ENCODE measurements at places on chromosomes 16 and 17.

DNA sequence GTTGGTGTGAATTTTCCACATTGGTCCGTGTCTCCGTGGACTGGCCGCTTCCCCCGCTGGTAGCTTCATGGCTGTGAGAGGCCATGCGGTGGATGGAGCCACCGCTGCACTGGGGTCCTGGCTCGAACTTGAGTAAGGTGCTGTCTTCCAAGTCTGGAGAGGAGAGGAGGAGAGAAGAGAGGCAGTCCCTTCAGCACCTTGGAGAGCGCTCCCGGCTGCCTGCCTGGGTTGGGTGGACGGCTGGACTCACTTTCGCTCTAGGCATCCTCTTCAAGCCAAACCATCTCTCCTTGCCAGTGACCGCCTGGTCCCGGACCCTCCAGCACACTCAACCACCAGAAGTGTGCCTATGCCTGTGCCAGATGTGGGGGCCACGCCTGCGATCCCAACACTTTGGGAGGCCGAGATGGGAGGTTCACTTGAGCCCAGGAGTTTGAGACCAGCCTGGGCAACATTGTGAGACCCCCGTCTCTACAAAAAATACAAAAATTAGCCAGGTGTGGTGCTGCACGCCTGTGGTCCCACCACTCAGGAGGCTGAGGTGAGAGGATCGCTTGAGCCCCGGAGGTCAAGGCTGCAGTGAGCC is 6.2 kb downstream of the JPH3 start:
- peak; percentile 82 for DNase-seq

DNA sequence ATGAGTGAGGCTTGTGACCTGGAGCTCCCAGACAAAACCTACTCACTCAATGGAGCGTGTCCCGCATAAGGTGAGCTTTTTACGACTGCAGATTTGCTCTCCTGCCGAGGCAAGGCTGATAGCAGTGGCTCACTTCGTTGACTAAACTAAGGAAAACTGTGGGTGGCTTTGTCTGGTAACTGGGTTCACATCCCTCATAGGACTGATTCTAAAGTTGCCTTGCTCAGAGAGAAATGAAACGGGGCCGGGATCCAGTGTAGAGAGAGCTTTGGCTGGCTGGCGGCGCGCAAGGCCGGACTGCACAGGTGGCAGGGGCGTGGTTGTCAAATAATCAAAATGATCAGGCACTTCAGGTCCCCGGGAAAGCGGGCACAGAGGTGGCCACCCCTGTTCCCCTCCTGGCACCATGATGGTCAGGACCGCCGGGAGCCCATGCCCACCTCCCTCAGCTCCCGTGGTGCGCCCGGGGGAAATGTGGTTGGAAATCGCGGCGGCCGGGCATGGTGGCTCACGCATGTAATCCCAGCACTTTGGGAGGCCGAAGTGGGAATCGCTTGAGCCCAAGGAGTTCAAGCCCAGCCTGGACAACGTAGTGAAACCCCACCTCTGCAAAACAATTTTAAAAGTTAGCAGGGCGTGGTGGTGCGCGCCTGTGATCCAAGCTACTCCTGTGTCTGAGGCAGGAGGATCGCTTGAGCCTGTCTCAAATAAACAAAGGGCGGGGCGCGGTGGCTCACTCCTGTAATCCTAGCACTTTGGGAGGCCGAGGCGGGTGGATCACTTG is 26.6 kb upstream of the OR1F1 start:
- no peak for DNase-seq

- no peak for DNase-seq
These were observed 209.6 kb upstream of the CACNG5 start for GRCh38 chr17:66625311-66625767.

DNA sequence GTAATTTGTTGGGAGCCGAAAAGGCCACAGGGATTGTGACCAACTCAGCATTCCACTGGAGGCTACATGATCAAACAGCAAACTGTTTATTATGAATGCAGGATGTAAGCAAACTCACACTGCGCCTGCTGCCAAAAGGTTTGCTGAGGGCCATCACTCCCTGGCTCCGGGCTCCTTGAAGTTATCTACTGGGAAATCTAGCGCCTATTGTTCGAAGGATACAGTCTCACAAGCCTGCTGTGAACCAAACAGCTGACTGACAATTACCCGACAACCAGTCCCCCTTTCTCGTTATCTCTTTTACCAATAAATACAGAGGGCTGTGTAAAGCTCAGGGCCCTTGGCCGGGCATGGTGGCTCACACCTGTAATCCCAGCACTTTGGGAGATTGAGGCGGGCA is 52.5 kb downstream of the BCL7C start:
- no peak for DNase-seq

GRCh38 chr17:41462705-41463104 is 4.5 kb downstream of the KRT32 start:
- DNase-seq, result no peak

DNA sequence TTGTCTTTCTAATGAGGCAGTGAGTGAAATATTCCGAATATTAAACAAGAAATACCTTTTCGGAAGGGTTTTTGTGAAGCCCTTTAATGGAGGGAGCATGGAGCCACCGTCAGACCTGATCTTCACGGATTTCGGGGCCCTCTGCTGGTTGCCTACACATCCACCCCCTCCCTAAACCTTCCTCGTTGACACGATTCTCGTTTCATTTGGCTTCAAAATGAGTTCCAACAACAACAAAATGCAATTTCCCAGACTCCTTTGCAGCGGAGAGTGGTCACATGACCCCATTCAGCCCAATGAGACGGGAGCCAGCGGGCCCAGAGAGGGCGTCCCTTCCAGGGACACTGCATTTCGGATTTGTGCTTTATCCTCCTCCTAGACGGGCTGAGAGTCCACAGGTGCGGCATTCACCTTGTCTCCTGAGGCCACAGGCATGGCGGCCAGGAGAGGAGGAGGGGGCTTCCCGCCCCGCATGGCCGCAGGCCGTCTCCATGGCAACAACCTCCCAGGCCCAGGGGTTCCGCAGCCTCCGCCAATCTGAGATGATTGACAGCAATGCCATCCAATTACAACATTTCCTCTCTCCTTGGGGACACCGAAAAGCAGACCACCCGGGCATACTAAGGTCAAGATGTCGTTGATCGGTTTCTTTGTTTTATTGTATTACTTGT is 259.8 kb downstream of the C16orf95 start:
- no peak for DNase-seq

DNA sequence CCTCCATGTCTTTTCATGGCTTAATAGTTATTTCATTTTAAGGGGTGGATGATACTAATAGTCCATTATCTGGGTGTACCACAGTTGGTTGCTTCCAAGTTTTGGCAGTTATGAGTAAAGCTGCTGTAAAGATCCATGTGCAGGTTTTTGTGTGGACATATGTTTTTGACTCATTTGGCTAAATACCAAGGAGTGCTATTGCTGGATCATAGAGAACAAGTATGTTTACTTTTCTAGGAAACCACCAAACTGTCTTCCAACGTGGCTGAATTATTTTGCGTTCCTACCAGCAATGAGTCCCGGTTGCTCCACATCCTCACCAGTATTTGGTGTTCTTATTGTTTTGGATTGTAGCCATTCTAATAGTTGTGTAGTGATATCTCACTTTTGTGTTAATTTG is 181.9 kb downstream of the SPECC1 start:
- no peak for DNase-seq

- DNase-seq, result no peak
These were observed 92.9 kb downstream of the NPIPB11 start for GRCh38 chr16:29313559-29314048.

GRCh38 chr17:17151541-17151940 is 54.6 kb downstream of the PLD6 start:
- no peak for DNase-seq

GRCh38 chr17:60496041-60496440 is 30.0 kb downstream of the APPBP2 start:
- no peak for DNase-seq

DNA sequence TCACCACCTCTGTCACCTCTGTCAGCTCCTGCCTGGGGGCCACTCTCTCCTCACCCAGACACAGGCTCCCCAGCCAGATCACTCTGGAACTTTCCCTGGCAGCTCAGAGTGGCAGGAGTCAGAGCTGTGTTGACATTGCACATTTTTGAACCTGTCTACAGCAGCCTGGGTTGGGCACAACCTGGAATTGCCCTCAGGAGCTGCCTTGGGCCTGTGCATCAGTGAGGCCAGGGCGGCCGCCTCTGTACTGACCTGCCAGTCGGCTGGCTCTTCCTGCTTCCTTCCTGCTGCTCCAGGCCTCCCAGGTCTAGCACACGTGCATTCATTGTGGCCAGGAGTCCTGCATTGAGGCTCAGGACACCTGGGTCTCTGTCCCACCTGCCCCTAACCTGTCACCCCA is 14.2 kb upstream of the TMEM11 start:
- DNase-seq, result no peak

GRCh38 chr16:66442502-66443268 is 15.6 kb downstream of the BEAN1 start:
- DNase-seq, result no peak

DNA sequence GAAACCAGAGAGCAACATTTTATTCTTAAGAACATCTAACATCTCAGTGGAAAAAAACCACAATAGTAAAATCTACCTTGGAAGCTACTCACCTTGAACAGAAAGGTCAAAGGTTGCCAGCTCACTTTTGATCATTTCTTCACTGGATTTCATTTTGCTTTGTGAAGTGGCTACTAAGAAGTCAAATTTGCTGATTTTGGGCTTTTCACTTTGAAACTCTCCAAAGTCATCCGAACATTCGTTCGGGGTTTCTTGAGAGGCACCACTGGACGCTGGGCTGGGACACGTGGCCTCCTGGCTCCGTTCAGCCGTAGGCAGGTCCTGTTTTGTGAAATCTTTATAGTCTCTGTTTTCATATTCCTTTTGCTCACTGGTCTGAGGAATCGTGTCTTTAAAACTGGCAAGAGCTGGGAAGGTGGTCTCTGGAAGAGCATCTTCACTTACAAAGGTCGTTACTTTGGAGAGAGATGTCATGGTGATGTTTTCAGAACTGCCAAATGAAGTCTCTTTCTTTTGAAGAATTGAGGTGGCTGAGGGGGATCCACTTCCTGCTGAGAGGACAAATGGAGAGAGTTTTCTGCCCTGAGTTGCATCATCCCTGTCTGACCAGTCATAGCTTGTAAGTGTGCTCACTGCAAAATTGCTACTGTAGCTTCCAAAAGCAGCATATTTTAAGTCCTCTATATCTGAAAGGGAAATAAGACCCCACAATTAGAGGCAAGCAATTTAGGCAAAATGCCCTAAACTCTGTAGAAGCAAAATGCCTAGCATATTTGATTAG is 52.4 kb downstream of the DUSP14 start:
- no peak for DNase-seq

DNA sequence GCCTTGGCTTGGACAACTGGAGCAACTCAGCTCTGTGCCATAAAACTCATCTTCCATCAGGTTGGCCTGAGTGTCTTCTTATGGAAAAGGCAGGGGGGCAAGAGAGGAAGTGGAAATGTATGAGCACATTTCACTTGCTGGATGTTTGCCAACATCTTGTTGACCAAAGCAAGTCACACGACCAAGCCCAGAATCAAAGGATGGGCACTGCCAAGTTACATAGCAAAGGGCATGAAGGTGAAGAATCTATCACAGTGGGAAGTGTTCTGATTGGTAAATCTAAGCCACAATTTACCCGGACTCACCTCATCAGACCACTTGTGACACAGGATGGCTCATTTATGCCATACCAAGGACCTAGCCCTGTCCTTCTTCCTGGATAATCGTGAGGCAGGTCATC is 310.5 kb upstream of the IRX5 start:
- DNase-seq, result no peak

DNA sequence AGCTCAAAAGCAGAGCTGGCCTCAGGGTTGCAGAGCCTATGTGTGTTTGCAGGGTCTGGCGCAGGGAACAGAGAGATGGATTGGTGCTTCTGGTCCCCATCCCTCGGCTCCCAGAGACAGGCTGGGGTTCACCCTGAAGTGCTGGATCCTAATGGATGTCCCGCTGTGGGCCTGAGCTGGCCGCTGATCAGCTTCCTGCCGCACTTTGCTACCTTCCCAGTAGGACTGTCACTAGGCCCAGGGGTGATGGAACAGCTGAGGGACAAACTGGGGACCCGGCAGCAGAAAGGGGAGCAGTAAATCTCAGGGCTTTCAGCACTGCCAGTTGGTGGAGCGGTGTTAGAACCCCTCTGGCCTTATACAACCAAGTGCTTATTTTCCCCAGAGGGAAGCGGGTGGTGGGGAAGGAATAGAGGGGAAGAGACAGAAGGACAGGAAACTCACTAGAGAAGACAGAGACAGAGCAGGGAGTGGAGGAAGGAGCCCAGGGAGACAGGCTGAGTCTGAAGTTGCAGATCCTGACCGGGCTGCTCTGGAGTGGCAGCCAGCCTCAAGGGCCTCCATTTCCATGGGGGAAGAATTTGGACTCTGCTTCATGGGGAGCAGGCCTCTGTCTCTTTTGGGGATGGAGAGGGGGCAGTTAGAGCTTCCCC is 78.6 kb downstream of the MRM1 start:
- DNase-seq, result no peak

GRCh38 chr17:2749058-2749783 is at the start of gene CCDC92B:
Gene CCDC92B (minus strand): TSS chr17:2749652. CDS start chr17:2735145, 14,507 bp downstream.
- DNase-seq, result peak; percentile 10

GRCh38 chr17:73770849-73771229 is 126.6 kb upstream of the SDK2 start:
- no peak for DNase-seq

GRCh38 chr16:11611871-11612664 is 25.3 kb upstream of the LITAF start:
- DNase-seq, result peak; percentile 76

GRCh38 chr16:7362231-7362630 is 29.6 kb downstream of the RBFOX1 start:
- no peak for DNase-seq

DNA sequence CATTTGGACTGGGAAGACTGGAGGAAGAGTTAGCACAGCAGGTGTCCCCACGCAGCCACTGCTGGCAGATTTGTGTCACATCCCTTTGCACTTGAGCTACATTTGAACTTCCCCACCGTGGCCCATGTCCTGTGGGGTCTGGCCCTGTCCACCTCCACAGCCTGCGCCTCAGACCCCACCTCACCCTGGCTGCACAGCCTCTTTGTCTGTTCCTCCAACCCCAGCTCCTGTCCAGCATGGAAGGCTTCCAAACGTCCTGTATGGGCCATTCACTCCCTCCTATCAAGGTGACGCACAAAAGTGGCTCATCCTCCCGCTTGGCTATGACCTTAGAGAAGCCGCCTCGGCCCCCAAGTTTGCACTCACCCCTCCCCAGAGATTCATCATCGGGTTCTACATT is 200.6 kb downstream of the FOXL1 start:
- DNase-seq, result no peak
